Activated naive CD8-positive, alpha-beta T cell treated with anti-CD3 and anti-CD28 coated beads for 36 hours (primary cell): ENCODE measurements at places on chromosomes 16 and 17. TPM values are rescaled to one million over a fixed set of nuclear protein-coding genes. Genes with fewer than 3 reads are reported as not detected.

DNA sequence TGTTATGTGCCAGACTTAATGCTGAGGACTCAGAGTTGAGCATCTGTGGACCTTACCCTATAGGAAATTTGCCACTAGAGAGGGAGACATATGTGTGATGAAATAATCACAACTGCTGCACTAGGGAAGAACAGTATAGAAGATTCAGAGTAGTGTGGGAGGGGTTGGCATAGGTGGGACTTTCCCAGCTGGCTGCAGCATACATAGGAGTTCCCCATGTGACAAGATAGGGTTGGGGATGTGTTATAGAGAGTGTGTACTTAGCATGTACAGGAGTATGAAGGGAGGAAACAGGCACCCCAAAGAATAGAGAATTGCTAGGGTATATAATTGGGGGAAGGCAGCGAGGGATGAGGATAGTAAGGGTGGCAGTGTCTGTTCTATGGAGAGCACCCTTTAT, 2.9 kb downstream of the NUP93 start:
- H3K27ac ChIP-seq = no peak overlapping the region
- H3K27me3 ChIP-seq = no peaks in the 10 kb centered on the region
- H3K4me1 ChIP-seq = peaks cover 21% of the 10 kb centered on the region
- peak; percentile 40 for DNase-seq
- H3K4me3 ChIP-seq = no peak overlapping the region

SERPINF2 gene
- 0.08 TPM for total RNA-seq

KRT15 gene
- not detected for total RNA-seq

DNA sequence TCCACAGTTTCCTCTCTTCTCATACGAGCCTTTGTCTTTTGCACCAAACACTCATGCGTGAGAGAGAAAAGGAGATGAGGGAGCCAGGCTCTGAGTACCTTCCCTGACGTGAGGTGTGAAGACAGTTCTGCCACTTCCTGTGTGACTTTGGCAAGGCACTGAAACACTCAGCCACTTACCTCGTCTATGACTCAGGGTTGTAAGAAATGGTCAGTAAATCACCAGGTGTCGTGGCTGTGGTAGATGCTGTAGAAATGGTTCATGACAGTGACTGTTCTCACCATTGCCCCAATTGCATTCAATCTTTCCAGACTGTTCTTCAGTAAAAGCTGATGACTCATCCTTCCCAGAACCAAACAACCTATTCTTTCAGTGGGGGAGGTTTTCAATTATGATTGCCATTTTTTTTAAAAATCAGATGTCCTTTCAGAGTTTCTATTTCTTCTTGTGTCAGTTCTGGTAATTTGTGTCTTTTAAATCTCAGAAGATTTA, 49.2 kb upstream of the CBFA2T3 start:
- peaks cover 7% of the 10 kb centered on the region for H3K27me3 ChIP-seq
- no peak overlapping the region for H3K4me3 ChIP-seq
- H3K36me3 ChIP-seq = peaks cover 17% of the 10 kb centered on the region
- H3K27ac ChIP-seq = peak overlapping the region; percentile 88
- H3K4me1 ChIP-seq = peaks cover 12% of the 10 kb centered on the region
- DNase-seq = peak; percentile 65

GRCh38 chr16:28925386-28926228, 569 bp upstream of the RABEP2 start:
- peak overlapping the region; percentile 98 for H3K27ac ChIP-seq
- H3K36me3 ChIP-seq = peaks cover 6% of the 10 kb centered on the region
- H3K4me3 ChIP-seq = peak overlapping the region; percentile 96
- no peaks in the 10 kb centered on the region for H3K27me3 ChIP-seq
- peaks cover 22% of the 10 kb centered on the region for H3K4me1 ChIP-seq

DNA sequence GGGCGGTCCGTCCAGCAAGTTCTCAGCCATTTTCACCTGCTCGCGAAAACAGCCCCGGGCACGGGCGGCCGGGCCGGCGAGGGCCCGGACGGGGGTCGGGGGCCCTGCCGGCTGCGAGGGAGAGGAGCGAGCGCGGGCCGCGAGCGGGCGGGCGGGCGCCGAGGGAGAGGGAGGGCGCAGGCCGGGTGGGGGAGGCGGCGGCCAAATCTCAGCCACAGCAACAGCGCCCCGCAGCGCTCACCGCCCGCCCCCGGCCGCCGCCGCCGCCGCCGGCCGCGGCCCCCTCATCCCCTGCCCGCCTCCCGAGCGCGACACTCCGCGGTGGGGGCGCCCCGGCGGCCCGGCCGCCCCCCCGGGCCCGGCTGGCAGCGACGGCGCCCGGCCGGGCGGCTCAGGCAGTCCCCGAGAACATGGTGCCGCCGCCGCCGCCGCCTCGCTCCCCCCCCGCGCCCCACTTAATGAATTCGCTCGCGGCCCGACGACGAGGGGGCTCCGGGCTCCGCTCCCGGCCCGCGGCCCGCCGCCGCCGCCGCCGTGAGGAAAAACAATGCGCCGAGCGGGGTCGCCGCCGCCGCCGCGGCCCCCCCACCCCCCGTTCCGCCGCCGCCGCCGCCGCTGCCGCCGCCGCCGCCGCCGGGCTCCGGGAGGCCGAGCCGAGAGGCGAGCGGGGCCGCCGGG, 487 bp downstream of the CREBBP start:
- H3K4me3 ChIP-seq = peak overlapping the region; percentile 83
- H3K27ac ChIP-seq = no peak overlapping the region
- peaks cover 43% of the 10 kb centered on the region for H3K4me1 ChIP-seq
- peak; percentile 80 for DNase-seq

DNA sequence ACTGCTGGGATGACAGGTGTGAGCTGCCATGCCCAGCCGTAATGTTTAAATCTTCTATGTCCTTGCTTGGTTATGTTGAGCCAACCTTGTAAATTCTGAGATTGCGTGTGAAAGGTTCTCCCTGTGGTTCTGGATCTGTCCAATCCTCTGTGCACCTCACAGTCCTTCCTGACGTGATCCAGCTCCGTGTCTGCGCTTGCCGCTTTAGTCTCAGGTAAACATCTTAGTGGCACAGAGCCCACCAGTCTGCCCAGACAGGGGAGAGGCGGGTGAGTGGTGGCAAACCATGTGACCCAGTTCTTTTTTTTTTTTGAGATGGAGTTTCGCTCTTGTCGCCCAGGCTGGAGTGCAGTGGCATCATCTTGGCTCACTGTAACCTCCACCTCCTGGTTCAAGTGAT, 13.9 kb downstream of the SLC25A10 start:
- no peaks in the 10 kb centered on the region for H3K4me1 ChIP-seq
- H3K4me3 ChIP-seq = no peak overlapping the region
- DNase-seq = no peak
- H3K36me3 ChIP-seq = no peaks in the 10 kb centered on the region
- H3K27me3 ChIP-seq = peaks cover 24% of the 10 kb centered on the region

DNA sequence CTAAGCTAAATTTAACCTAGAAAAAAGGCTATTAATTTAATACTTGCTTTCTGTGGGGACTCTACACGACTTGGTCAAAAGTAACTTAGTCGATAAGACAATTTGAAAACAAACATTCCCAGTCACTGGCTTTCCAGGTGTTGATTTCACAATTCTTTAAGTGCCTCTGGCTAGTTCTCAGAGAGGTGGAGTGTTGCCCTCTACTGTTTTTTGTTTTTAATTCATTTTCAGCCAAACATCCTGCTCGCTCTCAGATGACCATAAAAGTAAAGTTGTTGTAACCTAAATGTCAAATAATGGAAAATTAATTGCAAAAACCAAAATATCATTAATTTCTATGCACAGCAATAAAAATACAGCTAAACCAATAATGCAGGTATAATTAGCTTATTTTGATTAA, 107.1 kb downstream of the MYO1D start:
- no peak for DNase-seq
- H3K27me3 ChIP-seq = no peaks in the 10 kb centered on the region
- H3K27ac ChIP-seq = no peak overlapping the region
- H3K4me1 ChIP-seq = no peaks in the 10 kb centered on the region
- no peaks in the 10 kb centered on the region for H3K36me3 ChIP-seq

DNA sequence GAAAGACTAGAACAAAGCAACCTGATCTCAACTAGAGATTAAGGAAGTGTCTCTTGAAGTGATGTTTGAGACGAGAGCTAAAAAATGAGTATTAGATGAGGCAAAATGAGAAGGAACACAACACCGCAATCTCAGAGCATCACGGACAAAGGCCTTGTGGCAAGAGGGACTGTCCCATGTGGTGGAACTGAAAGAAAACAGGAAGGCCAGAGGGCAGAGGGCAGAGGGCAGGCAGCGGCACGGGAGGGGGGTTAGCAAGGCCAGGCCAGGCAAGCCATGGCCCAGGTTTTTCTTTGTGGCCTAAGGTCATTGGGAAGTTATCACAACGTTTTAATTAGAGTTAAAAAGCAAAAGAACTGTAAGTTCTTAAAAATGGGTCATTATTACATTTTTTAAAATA, 22.5 kb downstream of the RPA1 start:
- H3K4me1 ChIP-seq = peaks cover 5% of the 10 kb centered on the region
- H3K27ac ChIP-seq = no peak overlapping the region
- H3K36me3 ChIP-seq = peaks cover 15% of the 10 kb centered on the region

LITAFD gene
- total RNA-seq = not detected

DNAH2 gene
- 0.04 TPM for total RNA-seq

DNA sequence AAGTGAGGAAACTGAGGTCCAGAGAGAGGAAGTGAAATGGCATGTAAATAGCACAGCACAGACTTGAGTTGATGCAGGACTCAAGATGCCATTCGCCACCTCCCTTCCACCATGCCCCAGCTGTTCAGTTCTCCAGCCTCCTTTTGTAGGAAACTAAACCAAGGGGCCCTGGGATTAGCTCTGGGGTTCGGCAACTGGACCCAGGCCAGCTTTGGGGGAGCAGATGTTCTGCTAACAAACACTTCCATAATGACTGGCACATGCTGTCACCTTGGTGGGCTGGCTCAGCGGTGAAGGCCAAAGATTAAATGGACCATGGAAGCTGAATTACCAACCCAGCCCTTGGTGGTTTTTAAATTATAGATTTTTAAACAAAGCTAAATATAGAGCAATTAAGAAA, 77.0 kb downstream of the IRX6 start:
- H3K27me3 ChIP-seq = peaks cover 9% of the 10 kb centered on the region
- H3K4me3 ChIP-seq = no peak overlapping the region
- no peak for DNase-seq
- no peak overlapping the region for H3K27ac ChIP-seq
- no peaks in the 10 kb centered on the region for H3K4me1 ChIP-seq
- no peaks in the 10 kb centered on the region for H3K36me3 ChIP-seq

CLDN7 gene
- total RNA-seq = 1.6 TPM

PLEKHH3 gene
- 0.85 TPM for total RNA-seq

SKAP1 gene
- total RNA-seq = 55.4 TPM

GRCh38 chr17:60356940-60357339, 35.0 kb downstream of the USP32 start:
- H3K27me3 ChIP-seq = no peaks in the 10 kb centered on the region
- no peak overlapping the region for H3K4me3 ChIP-seq
- H3K27ac ChIP-seq = no peak overlapping the region
- DNase-seq = no peak
- peaks cover 21% of the 10 kb centered on the region for H3K4me1 ChIP-seq
- peaks cover 13% of the 10 kb centered on the region for H3K36me3 ChIP-seq

DNA sequence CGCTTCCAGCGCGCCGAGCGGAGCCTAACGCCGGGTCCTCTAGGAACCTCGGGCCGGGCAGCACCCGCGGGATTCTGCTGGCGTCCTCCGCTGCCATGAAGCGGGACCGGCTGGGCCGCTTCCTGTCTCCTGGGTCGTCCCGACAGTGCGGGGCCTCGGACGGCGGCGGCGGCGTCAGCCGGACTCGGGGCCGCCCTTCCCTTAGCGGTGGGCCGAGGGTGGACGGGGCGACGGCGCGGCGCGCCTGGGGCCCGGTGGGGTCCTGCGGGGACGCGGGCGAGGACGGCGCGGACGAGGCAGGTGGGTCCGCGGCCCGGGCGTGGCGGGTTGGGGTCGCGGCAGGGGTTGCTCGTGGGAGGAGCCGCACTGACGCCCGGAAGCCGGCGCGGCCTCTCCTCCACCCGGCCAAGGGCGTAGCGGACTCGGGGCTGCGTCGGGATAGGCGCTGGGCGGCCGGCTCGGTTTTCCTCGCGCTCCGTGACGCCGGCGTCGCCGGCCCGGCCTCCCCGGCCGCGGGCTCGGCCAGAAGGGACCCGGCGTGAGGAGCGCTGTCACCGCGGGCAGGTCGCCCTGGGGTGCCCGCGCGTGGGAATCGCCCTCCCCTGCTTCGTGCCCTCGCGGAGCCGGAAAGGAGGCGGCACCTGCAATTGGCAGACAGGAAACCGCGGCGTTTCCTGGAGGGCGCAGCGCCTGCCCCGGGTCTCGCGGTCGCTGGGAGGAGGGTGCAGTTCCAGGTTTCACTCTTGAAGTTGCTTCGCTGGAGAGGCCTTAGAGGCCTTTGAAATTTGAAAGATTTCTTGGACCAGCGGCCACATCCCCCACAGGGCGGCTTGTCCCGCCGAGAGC, 432 bp downstream of the ZNF276 start:
- peaks cover 35% of the 10 kb centered on the region for H3K36me3 ChIP-seq
- peaks cover 44% of the 10 kb centered on the region for H3K4me1 ChIP-seq
- no peaks in the 10 kb centered on the region for H3K27me3 ChIP-seq
- H3K27ac ChIP-seq = peak overlapping the region; percentile 95
- DNase-seq = peak; percentile 83
- peak overlapping the region; percentile 97 for H3K4me3 ChIP-seq

GRCh38 chr17:40073454-40074174, 10.8 kb downstream of the THRA start:
- H3K27ac ChIP-seq = no peak overlapping the region
- peaks cover 33% of the 10 kb centered on the region for H3K4me1 ChIP-seq
- no peaks in the 10 kb centered on the region for H3K36me3 ChIP-seq
- DNase-seq = no peak
- no peak overlapping the region for H3K4me3 ChIP-seq

PSMC3IP gene
- 32.5 TPM for total RNA-seq

- H3K36me3 ChIP-seq = peaks cover 8% of the 10 kb centered on the region
- H3K27me3 ChIP-seq = no peaks in the 10 kb centered on the region
- DNase-seq = no peak
- H3K4me1 ChIP-seq = peaks cover 25% of the 10 kb centered on the region
- H3K4me3 ChIP-seq = peak overlapping the region; percentile 96
These were observed 1.2 kb downstream of the AP2B1 start for GRCh38 chr17:35588196-35588920.

LGALS9C gene
- total RNA-seq = 0.20 TPM

GRCh38 chr16:27365142-27366089, 36.6 kb upstream of the IL21R start:
- no peaks in the 10 kb centered on the region for H3K27me3 ChIP-seq
- no peak for DNase-seq
- H3K4me3 ChIP-seq = no peak overlapping the region
- H3K4me1 ChIP-seq = peaks cover 67% of the 10 kb centered on the region
- H3K27ac ChIP-seq = peak overlapping the region; percentile 99
- peaks cover 67% of the 10 kb centered on the region for H3K36me3 ChIP-seq

DNA sequence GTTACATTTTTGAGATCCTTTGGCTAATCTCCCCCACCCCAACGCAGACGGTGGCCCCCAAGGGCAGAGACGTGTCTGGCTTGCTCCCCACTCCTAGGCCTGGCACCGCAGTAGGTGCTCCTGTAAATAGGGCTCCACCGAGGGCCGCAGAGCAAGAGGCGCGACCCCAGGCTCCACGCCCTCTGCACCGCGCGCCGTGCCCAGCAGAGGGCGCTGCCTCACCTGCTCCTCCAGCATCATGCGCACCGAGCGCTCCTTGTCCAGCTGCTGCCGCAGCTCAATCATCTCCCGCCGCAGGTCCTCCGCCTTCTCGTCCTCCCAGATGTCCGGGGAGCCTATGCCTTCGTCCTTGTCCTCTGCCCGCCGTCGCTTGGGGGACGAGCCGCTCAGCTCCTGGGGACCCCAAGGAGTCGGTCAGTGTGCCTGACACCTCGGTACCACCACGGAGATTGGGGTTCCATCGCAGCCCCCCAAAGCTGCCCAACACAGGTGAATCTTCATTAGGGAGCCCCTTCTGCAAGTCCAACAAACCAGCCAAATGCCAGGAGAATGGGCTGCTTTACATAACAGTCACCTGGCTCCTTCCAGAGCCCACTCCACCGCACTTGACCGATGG, 11.2 kb downstream of the TFAP4 start:
- no peak overlapping the region for H3K4me3 ChIP-seq
- H3K27ac ChIP-seq = no peak overlapping the region
- no peaks in the 10 kb centered on the region for H3K27me3 ChIP-seq
